ENCODE measurements at places on chromosomes 3 and 15.

DNA sequence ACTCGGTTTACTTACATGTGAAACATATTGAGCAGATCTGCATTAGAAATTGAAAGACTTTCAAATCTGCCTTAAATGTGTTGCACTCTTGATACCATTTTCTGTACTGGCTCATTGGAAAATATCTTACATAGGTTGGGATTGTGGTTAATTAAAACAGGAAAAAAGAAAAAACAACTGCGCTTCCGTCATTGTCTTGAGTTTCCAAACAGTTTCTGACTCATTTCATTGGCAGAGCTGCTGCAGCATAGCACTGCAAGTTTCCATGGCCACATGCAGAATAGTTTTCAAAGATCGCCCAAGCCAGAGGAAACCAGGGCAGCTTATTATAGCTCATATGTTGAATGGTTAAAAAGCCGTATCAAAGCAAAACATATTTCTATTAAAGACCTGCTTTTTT lies 446.6 kb upstream of the BCHE start:
- peak; percentile 81 for DNase-seq

DNA sequence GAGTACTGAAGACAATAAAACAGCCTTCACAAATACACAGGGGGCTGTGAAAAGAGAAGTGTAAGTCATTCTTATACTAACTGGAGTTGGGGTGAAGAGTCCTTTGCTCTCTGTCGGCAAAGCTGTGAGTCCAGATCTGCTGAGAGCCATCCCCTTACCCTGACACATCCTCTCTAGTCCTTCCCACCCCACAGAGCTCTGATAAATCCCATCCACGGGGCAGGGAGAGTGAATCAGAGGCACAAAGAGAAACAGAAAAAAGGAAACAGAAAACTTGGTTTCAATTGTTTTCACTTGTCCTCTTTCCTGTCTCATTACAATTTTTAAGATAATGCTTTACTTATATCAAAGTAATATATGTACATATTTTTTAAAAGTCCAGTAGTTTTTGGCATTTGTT lies 18.2 kb upstream of the ZNF639 start:
- peak; percentile 37 for DNase-seq

GRCh38 chr15:81491414-81492096 lies 117.5 kb upstream of the TMC3 start:
- DNase-seq, result no peak

GRCh38 chr3:49164983-49165720 lies 979 bp downstream of the CCDC71 start:
- peak; percentile 29 for DNase-seq

GRCh38 chr15:54820811-54821210 lies 375.9 kb downstream of the RSL24D1 start:
- no peak for DNase-seq

DNA sequence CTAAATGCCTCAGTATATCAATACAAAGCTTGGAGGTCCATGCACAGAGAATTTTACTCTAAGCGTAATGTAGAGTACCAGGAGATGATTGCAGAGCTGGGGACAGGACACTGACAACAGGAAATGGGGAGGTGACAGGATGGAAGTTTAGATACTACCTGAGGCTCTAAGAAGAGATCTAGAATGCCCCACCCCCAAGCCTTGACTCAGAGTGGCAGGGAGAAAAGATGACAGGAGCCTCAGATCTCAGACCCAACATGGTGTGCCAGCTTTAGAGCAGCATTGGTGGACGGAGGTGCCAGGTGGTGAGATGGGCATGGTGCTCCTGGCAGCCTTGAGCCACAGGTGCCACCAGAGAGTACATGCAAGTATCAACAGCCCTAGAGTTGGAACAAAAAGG lies 62.5 kb downstream of the LYZL4 start:
- no peak for DNase-seq

Measured in ELR (cell line).